ENCODE measurements at places on chromosomes 5 and 9. TPM values are rescaled to one million over a fixed set of nuclear protein-coding genes. Genes with fewer than 3 reads are reported as not detected.

The EFNA5 gene
- 3.5 TPM for total RNA-seq

DNA sequence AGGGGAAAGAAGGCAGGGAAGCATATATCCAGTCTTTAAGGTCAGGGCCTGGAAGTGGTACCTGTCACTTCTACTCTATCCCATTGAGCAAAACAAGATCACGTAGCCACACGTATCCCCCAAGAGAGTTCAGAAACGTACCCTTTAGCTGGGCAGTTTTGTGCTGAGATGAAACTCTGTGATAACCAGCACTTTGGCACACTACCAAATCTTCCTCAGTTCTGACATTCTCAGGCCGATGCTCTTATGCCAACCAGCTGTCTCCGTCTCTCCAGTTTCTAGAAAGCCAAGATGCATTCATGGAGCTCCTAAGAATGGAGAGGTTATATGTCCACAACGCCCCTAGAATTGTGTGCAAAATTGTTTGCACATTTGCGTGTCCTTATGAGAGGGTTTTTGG, 176.6 kb upstream of the MSX2 start:
- no peak for DNase-seq

- DNase-seq = no peak
Observed at GRCh38 chr5:118405650-118406061, 582.7 kb downstream of the DTWD2 start.

The SLC6A3 gene
- total RNA-seq = not detected

DNA sequence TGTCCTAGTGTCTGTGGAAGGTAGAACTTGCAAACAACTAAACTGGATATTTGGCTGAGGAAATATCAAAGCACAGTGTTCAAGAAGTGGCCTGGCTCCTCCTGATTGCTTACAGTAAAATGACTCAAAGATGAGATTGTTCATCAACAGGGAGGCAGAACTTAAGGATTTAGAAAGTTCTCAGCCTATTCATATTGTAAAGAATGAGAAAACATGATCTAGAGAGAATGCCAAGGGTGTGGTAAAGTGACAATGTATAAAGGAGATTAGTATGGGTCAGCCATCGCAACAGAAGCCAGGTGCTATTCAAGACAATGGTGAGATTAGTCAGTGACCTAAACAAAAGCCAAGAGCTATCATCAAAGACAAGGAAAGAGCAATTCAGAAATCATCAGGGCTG, 372.3 kb downstream of the SPOCK1 start:
- DNase-seq = no peak

Measured in fibroblast of lung (primary cell).